Daoy (cell line): ENCODE measurements at places on chromosomes 2 and 18. TPM values are rescaled to one million over a fixed set of nuclear protein-coding genes. Genes with fewer than 3 reads are reported as not detected.

ST8SIA5 gene
- total RNA-seq = 0.03 and 0.40 TPM in 2 replicates

SERPINB11 gene
- not detected in 2 replicates for total RNA-seq

MYO3B gene
- total RNA-seq = not detected in 2 replicates

RNU2-63P gene
- total RNA-seq = 72.9 TPM in 1 of 2 replicates, not detected in the other

IL1F10 gene
- not detected in 2 replicates for total RNA-seq
